Mucosa of descending colon (tissue), 3 donors: ENCODE measurements at places on chromosomes 4 and X. TPM values are rescaled to one million over a fixed set of nuclear protein-coding genes. Genes with fewer than 3 reads are reported as not detected.

The SERTM2 gene
- total RNA-seq, result 0.07 TPM

The SPINK2 gene
- not detected for total RNA-seq

The DKK2 gene
- 4.3 TPM for total RNA-seq

The TMSB15A gene
- total RNA-seq, result 0.47 TPM

The CHRDL1 gene
- total RNA-seq, result 9.0 TPM

The SLC4A4 gene
- 165 TPM for total RNA-seq

The RHOXF2 gene
- total RNA-seq, result not detected

The SHROOM4 gene
- total RNA-seq, result 2.9 TPM

The CXCL1 gene
- 3.2 TPM for total RNA-seq

The TRIM60 gene
- not detected for total RNA-seq

The SLC49A3 gene
- total RNA-seq, result 9.9 TPM

The TRPC5OS gene
- total RNA-seq, result not detected

The FGB gene
- total RNA-seq, result 1.0 TPM

The IL21 gene
- not detected for total RNA-seq

The FAM53A gene
- total RNA-seq, result 1.4 TPM

The DMRTC1 gene
- not detected for total RNA-seq

The CT45A10 gene
- total RNA-seq, result not detected

The AKAP14 gene
- not detected for total RNA-seq

The HNRNPDL gene
- 107 TPM for total RNA-seq

The RIPPLY1 gene
- not detected for total RNA-seq

The HELT gene
- not detected for total RNA-seq

The SMARCAD1 gene
- total RNA-seq, result 21.0 TPM

The MAGEE1 gene
- total RNA-seq, result 0.77 TPM

The CSAG2 gene
- not detected for total RNA-seq

The SPIN4 gene
- total RNA-seq, result 4.5 TPM

The SERPINA7 gene
- not detected for total RNA-seq

The REPS2 gene
- 19.6 TPM for total RNA-seq

The GLRA3 gene
- total RNA-seq, result 0.09 TPM

The KLF8 gene
- 6.5 TPM for total RNA-seq

The TMPRSS11F gene
- total RNA-seq, result not detected

The ADAMTS3 gene
- total RNA-seq, result 0.57 TPM

The NLGN3 gene
- 0.46 TPM for total RNA-seq

The PDGFRA gene
- 31.6 TPM for total RNA-seq

The ZAR1 gene
- total RNA-seq, result not detected

The GUCY1A1 gene
- 213 TPM for total RNA-seq

The FGA gene
- not detected for total RNA-seq

The LGI2 gene
- total RNA-seq, result 2.5 TPM

The ZNF280C gene
- 4.3 TPM for total RNA-seq

The PRIMPOL gene
- total RNA-seq, result 21.7 TPM

The PABPC5 gene
- total RNA-seq, result 2.8 TPM

The SPANXC gene
- total RNA-seq, result not detected

The LETM1 gene
- 133 TPM for total RNA-seq

The CT45A3 gene
- total RNA-seq, result not detected

The EGF gene
- 2.6 TPM for total RNA-seq

The TMEM47 gene
- 5.3 TPM for total RNA-seq

The POLA1 gene
- 11.5 TPM for total RNA-seq
